ENCODE measurements at places on chromosomes 7 and 10. TPM values are rescaled to one million over a fixed set of nuclear protein-coding genes. Genes with fewer than 3 reads are reported as not detected.
A peak's percentile ranks its signal among the peaks of the same experiment; 100 is the strongest.

DNA sequence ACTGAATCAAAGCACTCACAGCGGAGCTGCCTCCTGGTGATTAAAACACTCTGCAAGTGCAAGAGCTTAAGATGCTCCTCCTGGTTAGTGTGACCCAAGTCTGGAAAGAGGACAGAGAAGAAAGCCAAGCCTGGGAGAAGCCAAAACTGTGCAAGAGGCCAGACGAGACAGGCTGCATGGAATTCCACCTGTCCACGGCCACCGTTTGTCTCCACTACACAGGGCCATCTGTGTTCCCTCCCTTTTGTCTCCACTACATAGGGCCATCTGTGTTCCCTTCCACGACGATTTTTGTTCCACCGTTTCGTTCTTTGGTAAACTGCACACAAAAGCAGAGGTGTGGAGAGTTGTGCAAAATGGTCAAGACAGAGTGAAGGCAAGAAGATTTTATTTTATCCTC is 233.0 kb downstream of the DIP2C start:
- no peak for DNase-seq

Gene CABCOCO1
- total RNA-seq, result 0.28 TPM

GRCh38 chr7:33477719-33478480 is 348.5 kb downstream of the BBS9 start:
- DNase-seq, result no peak

Gene TUBAL3
- not detected for total RNA-seq

Gene TFAM
- total RNA-seq, result 39.4 TPM

DNA sequence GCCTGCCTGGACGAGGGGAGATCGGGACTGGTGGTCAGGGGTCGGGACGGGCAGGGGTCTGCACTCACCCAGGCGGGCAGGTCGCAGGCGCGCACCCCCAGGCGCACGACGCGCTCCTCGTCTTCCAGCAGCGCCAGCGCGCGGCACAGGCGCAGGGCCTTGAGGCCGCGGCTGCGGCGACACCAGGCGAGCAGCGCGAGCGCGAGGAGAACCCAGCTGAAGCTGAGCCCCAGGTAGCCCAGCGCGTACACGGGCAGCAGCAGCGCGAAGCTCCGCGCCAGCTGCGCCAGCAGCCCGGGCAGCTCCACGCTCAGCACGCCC is 328 bp downstream of the ESYT2 start:
- DNase-seq, result peak; percentile 56

Gene PON3
- 50.9 TPM for total RNA-seq

Gene NYAP1
- 2.2 TPM for total RNA-seq

GRCh38 chr10:63376560-63377304 is 89.0 kb downstream of the JMJD1C start:
- DNase-seq, result no peak

- DNase-seq, result no peak
These were observed 98.0 kb upstream of the MBL2 start for GRCh38 chr10:52870562-52870961.

Gene VAX1
- 26.3 TPM for total RNA-seq

GRCh38 chr10:99682752-99683151 is 23.4 kb downstream of the ENTPD7 start:
- DNase-seq, result no peak

GRCh38 chr7:134890246-134891240 is 95.8 kb upstream of the AGBL3 start:
- DNase-seq, result peak; percentile 11

DNA sequence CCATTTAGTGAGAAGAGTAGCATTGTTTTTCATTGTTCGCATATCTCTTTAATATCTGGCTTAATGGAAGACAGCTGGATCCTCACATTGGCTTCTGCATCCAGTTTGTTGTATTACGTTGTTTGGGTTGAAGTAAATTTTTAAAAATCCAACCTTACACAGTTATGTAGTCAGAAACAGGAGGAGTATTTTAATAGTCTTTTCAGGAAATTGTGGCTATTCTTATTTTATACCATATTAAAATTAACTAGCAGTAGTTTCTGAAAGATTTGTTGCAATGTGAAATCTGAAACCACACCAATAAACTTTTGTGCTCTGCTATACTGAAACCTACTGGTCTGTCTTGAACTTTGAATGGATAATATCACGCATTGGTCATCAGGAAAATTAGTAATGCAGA is 27.9 kb downstream of the MYPN start:
- no peak for DNase-seq

DNA sequence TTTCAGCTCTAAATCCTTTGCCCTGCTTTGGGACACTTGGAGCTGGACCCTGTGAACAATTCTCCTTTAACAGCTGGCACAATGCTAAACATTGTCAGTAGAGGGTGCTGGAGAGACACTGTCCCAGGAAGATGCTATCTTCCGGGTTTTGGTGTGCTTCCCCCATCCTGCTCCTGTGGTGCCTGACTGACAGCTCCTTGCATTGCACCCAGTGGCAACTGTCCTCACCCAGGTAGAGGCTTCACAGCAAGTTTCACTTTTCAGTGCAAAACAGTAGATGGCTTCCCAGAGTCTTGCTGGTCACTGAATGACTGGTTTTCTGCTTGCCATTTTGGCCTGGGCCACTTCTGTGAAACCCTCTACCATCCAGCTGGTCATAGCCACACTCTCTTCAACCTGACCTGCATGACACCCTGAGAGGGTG is 77.3 kb downstream of the CDC14C start:
- peak; percentile 64 for DNase-seq

GRCh38 chr10:42632564-42632963 is 5.8 kb downstream of the ZNF33B start:
- no peak for DNase-seq

DNA sequence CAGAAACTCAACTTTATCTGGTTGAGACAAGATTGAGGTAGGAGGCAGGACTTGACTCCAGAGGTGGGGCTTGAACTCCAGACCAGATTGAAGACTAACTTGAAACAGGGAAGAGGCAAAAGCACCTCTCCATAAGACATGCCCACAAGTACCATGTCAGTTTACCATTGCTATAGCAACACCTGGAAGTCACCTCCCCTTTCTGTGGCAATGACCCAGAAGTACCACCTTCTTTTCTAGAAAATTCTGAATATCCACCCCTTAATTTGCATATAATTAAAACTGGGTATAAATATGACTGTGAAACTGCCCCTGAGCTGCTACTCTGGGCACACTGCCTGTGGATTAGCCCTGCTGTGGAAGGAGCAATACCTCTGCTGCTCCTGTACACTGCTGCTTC is 4.9 kb upstream of the TOMM7 start:
- no peak for DNase-seq

- no peak for DNase-seq
These were observed 33.2 kb upstream of the TLX1 start for GRCh38 chr10:101097881-101098280.

Gene SPAG6
- 0.46 TPM for total RNA-seq

DNA sequence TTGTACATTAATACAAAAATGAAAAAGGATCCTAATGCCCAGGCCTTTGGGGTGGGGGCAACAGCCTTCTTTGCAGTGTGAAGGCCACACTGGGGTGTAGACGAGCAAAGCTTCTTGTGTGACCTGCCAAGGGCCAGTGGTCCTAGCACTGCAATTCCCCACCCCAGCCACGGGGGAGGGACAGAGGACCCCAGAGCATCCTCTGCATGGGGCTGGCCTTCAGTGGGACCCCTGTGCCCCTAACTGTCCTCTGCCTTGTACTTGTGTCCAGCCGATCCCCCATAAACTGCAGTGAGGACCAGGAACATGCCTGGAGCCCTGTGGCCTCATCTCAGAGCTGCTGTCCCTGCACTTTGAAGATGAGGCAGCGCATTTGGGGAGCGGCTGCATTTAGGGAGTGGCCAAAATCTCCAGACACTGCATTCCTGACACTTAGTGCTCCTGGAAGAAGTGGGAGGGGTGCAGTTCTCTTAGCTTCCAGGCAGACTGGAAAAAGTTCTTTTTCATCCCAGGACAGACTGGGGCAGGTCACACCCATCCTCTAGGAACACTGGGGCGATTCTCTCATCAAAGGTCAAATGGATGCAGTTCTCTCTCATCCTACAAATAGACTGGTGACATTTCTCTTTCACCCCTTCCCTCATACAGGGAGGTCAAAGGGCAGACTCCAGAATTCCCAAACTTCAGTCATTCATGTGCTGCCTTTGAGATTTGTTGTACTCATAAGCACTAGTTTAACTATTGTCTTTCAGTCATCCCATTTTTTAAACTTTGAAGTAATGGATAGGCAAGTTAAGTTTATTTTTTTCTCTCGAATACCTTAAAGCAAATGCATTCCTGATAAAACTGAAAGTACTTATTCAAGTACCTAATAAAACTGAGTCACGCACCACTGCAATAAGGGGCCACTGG is 922 bp upstream of the MYO1G start:
- no peak for DNase-seq

Gene GBX1
- total RNA-seq, result 13.8 TPM

GRCh38 chr10:3109196-3109595 is 41.8 kb downstream of the PFKP start:
- no peak for DNase-seq

Gene PTF1A
- total RNA-seq, result not detected

Gene LEP
- not detected for total RNA-seq

- DNase-seq, result no peak
These were observed 5.3 kb downstream of the CYP26C1 start for GRCh38 chr10:93065675-93066543.

GRCh38 chr10:84353052-84353803 is 24.8 kb downstream of the CCSER2 start:
- DNase-seq, result no peak

DNA sequence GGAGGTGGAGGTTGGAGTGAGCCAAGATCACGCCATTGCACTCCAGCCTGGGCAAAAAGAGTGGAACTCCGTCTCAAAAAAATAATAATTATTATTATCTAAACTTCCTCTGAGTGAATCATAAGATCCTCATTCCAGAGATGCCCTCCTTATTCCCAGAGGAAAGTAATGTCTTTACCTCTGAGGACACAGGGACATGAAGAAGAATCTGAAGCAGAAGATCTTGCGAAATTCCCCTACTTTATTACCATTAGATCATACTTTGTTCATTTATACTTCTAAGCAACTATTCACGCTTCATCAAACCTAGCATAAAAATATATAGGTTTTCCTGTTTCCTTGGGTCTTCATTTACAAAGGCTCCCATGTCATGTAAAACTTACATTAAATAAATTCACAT is 143.1 kb downstream of the ETV1 start:
- DNase-seq, result no peak

GRCh38 chr7:150858236-150859197 is 6.2 kb downstream of the AOC1 start:
- DNase-seq, result no peak

DNA sequence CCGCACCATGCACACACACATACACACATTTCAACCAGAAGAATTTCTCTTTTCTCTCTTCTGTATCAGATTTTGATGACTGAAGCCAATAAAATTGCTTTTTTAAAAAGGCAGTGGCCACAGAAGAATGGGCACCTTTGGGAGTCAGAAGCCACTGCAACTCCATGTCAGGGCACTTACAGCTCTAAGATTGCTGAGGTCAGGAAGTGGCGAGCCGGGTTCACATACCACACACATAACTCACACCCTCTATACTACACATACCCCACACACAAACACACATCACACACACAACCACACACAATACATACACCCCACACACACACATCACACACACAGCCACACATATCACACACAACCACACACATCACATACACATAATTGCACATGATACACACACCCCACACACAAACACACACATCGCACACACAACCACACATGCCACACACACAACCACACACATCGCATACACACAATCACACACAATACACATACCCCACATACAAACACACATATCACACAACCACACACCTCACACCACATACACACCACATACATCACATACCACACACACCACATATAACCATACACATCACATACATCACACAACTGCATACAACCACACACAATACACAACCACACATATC is 31.2 kb downstream of the GPRIN2 start:
- DNase-seq, result no peak
